Pulmonary artery endothelial cell (primary cell): ENCODE measurements at places on chromosomes 3 and 15. TPM values are rescaled to one million over a fixed set of nuclear protein-coding genes. Genes with fewer than 3 reads are reported as not detected.

Gene NDUFB5
- total RNA-seq: 82.3 and 92.4 TPM in 2 replicates

Gene PCNP
- total RNA-seq: 80.3 and 97.8 TPM in 2 replicates

Gene CCR1
- total RNA-seq: not detected in 2 replicates

Gene ATR
- 27.4 and 39.9 TPM in 2 replicates for total RNA-seq

Gene BNC1
- total RNA-seq: 14.2 and 25.0 TPM in 2 replicates

Gene PROK2
- total RNA-seq: not detected in 2 replicates

DNA sequence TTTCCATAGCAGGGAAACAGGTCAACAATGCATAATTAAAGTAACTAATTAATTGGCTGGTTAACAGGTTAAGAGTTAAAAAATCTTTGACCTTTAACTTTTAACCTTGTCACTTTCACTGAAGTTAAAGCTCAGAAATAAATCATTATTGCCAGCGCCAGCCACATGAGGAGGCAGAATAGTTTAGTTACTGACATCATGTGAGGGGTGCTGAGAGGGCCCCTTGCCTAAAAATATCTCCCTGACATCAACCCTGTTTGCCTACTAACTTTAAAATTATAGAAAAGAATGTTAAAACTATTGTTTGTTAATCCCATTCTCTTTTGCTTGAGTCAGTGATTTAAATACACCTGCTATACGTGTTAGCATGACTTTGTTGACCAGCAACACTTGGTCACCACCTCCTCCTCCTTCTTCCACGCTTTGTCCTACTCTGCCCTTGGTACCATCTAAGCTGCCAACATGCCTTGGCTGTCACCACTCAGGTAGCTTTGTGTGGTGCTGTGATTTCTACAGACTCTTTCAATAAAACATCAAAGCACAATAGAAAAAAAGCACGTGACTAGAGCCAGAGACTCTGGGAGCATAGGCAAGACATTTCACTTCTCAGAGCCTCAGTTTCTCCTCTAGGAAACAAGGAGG lies 2.7 kb downstream of the FBXO40 start:
- DNase-seq: no peak

DNA sequence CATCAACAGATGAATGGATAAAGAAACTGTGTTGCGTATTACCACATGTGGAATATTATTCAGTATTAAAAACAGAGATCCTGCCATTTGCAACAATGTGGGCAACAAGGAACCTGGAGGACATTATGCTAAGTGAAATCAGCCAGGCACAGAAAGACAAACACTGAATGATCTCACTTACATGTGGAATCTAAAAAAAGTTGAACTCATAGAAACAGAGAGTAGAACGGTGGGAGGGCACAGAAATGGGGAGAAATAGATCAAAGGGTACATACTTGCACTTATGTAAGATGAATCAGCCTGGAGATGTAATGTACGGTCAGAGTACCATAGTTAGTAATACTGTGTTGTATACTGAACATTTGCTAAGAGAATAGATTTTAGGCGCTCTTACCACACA lies 29.8 kb upstream of the MUC13 start:
- DNase-seq: no peak

GRCh38 chr15:25850154-25851111 lies 12.7 kb downstream of the ATP10A start:
- no peak for DNase-seq

DNA sequence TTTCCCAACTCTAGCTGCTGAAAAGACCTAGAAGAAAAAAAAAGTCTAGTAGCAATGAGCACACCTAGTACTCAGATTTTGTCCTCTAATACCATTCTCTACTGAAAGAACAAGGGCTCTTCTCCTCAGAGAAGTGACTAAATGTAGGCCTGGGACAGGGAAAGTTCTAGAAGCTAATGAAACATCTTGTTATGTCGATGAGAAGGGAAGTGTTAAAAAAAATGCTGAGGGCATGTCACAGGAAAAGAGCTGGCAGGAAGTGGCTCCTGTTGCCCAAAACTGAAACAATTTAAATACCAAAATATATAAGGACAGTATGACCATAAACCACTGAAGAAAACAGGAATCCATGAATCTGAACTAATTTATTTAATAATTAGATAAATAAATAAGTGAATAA lies 581.4 kb upstream of the TBL1XR1 start:
- no peak for DNase-seq

DNA sequence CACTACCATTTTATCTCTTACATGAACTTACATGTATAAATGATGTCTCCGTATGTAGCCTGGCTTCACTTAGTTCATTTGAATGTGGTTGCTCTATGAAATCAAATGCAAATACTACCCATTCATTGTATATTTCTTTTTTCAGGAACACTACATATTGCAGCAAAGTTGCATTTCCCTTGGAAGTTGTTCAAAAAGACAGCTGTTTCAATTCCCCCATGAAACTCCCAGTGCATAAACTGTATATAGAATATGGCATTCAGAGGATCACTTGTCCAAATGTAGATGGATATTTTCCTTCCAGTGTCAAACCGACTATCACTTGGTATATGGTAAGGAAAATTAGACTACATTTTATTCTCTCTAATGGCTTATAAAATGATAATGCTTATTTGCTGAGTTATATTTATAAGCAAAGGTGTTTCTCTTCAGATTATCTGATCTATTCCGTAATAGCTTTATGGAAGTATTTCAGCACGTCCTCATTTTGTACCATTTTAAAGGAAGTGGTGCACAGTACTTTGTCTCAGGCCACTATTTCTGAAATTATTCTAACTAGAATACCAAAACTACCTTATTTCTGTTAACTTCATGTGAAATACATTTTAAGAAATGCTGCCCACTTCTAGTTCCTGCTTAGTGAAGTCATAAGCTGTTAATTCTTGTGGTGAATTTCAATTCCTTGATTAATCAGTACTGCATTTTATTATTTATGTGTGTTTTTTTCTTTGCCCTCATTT lies 95.1 kb downstream of the IL1RAP start:
- DNase-seq: no peak

DNA sequence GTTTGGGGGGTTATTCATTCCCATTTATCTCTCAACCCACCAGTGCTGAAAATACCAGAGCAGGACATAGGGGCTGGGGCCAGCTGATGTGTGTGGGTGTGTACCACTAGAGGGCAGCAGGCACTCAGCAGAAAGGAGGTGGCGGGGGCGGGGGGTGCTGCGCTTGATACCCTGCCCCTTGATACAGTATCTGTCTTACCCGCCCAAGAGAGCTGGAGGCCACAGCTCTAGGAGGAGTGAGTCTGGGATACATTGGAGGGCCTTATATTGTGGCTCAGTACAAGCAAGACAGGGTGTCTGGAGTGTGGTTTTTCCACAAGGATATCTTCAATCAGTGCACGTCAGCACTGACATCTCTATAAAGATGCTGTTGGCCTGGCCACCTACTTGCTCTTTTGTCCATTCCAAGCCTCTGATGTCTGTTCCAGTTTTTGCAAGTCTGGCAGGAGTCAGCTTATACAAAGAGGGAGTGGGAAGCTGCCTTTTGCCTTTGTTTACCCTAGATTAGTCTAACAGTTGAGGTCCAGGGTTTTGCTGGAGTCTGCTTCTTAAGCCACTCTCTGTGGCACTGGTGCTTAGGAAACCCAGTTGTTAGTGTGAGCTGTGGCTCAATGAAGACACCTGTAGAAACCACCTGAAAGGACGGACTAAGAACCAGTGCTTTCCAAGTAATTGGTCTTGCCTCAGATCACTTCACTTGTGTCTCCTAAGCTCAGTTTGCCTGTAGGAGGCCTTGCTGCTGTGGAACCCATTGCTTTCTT lies 1.5 kb upstream of the RBM15B start:
- no peak for DNase-seq

GRCh38 chr15:80837006-80837405 lies 57.8 kb downstream of the CEMIP start:
- no peak for DNase-seq

GRCh38 chr3:22322861-22323260 lies 571.9 kb upstream of the ZNF385D start:
- no peak for DNase-seq
